ENCODE measurements at places on chromosomes 1 and 21.

DNA sequence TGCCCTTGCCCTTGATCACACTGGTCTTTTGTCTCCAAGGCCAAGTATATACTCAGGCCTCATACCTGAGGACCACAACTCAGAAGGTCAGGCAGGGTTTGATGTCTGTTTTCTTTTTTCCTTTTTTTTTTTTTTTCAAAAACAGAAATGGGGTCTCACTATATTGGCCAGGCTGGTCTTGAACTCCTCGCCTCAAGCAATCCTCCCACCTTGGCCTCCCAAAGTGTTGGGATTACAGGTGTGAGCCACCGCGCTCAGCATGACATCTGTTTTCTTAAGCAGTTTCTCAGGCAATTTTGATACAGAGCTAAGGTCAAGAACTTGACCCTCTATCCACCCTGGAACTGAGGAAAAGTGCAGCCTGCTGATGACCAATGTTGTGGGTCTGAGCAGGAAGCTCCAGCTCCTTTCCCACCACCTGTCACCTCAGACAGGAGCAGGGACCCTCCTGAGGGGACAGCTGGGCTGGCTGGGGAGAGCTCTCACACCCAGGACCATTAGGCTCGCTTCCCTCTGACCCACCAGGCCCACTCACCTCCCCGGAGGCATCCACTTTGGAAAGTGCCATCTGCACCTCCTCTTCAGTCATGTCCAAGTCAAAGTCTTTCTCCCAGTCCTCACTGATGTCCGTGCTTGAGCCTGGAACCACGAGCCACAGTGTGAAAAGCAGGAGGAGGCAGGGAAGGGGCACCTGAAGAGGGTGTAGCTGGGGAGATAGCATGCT lies 5.7 kb downstream of the TSSK3 start:
- no peak for DNase-seq

GRCh38 chr1:8910331-8910730 lies 31.8 kb upstream of the ENO1 start:
- DNase-seq = no peak

DNA sequence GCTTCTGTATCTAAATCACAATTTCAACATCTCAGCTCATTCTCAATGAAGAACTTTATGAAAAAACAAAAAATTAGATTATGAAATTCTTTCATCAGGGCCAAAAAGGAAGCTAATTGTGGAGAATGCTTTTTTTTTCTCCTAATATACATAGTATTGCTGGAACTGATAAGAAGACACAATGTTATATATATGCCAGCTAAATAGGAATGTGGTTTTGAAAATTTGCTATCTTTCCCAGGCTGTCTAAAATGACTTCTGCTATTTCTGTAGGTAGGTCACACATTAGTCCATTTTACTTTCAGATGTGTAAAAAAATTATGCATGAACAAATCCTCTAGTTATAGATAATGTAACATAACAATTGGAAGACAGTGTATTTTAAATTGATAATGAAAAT lies 732.9 kb downstream of the RWDD3 start:
- no peak for DNase-seq

GRCh38 chr1:40630488-40631223 lies 34.8 kb downstream of the RIMS3 start:
- no peak for DNase-seq

DNA sequence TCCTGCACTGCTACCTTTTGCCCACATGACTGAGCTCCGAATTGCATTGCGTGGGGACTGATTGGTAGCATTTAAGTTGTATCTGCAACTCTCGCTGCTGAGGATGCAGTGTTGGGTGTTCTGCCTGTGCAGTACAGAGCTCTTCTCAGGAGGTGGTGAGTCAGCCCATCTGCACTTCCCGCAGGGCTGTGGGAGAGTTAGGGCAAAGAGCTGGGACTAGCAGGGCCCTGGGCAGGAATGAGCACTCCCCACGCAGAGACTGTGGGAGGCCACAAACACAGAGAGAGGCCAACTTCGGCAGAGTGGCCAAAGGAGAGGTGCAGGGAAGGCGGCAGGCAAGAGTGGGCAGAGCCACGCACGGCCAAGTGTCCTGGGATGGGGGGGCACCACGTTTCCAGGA lies 244.7 kb downstream of the SIPA1L2 start:
- DNase-seq = no peak

GRCh38 chr1:194618101-194618500 lies 1431.7 kb upstream of the B3GALT2 start:
- DNase-seq = no peak

DNA sequence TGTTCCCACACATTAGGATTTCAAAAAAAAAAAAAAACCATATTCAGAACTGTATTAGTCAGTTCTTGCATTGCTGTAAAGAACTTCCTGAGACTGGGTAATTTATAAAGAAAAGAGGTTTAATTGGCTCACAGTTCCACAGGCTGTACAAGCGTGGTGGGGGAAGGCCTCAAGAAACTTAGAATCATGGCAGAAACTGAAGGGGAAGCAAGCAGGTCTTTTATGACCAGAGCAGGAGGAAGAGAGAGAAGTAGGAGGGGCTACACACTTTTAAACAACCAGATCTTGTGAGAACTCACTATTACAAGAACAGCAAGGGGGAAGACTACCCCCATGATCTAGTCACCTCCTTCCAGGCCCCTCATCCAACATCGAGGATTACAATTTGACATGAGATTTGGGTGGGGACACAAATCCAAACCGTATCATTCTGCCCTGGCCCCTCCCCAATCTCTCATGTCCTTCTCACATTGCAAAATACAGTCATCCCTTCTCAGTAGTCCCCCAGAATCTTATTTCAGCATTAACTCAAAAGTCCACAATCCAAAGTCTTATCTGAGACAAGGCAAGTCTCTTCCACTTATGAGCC lies 51.8 kb downstream of the POU2F1 start:
- DNase-seq = no peak

DNA sequence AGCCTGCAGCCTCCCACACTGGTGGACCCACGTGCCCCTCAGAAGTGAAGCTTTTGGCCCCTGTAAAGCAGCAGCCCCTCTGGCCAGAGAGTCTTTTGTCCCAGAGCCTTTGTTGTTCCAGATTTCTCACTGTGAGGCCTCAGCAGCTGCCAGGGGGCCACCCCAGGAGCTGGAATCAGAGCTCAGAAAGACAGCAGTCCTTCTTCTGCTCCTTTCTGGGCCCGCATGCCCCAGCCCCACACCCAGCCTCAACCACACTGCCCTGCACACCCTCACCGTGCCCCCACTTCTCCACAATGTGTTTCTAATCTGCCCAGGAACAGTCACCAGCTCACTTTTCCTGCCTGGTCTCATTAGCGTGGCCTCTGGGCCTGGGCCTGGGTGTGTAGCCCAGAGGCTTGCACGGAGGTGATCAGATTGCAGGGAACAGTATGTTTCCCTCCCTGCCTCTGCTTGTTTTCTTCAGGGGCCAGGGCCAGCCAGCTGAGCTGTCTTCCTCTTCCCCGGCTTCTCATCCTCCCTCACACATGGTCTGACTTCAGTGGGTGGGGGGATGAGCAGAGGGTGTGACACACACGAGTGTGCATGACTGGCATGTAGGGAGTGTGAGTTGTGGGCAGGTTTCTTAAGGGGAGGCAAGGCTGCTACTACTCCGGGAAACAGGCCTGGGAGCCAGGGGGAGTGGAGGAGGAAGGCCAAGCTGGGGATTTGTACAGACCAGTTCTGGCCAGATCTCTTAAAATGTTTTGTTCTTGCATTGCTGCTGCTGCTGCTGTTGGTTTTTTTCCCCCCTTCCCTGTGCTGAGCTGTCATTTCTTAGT lies 82.5 kb upstream of the ZNF648 start:
- peak; percentile 69 for DNase-seq

- DNase-seq = no peak
Measured at GRCh38 chr1:165387961-165388360, 31.4 kb upstream of the LMX1A start.

- DNase-seq = no peak
Measured at GRCh38 chr1:157110686-157111085, 11.1 kb upstream of the ETV3L start.

DNA sequence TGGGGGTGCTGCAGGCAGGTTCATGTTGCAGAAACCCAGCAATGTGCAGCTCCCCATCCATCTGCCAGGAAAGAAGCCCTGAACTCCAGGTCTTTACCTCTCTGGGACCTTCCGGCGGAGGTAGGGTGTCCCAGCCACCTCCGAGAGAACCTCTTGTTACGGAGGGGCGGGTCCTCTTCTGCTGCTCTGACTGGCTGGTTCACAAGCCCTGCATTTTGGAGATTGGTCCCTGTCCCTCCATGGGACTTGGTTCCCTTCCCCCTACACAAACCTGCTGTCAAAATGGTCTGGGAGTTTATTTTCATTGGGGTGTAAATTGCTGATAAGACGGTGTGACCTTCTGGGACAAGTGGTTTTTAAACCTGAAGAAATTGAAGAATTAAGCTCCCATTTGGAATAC lies 8.0 kb upstream of the CELSR2 start:
- DNase-seq = no peak

DNA sequence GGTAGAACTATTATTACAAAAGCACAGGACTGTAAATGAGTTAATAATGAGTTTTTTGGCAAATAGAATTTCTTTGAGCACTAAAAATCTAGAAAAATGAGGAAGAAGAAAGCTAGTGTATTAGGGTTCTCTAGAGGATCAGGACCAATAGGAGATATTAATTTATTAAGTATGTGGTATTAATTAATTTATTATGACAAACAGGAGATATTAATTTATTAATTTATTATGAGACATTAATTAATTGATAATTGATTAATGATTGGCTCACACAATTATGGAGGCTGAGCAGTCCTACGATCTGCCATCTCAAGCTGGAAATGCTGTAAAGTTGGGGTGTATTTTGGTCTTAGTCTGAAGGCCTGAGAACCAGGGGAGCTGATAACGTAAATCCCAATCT lies 31.2 kb downstream of the PLA2G4A start:
- no peak for DNase-seq

DNA sequence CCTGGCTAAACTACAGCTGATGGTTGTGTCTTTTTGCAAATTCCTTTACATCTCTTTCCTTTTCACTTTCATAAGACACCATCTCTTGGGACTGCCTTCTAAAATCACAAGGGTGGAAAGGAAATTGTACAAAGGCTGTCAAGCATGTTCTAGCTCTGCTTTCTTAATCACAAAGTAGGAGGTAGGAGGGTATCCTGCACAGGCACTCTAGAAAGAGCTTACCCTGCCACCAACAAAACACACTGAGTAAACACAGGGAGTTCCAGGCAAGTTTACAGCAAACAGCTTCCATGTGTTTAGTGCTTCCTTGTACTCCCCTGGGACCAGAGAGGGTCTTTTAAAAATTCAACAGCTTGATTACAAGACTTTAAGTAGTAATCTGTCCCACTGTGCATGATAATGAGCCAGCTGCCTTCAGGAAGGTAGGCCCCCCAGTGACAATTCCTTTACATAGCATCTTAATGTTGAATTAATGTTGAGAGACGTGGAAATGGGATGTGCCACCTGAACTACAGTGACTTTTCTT lies 2.4 kb downstream of the PLPP3 start:
- DNase-seq = no peak

DNA sequence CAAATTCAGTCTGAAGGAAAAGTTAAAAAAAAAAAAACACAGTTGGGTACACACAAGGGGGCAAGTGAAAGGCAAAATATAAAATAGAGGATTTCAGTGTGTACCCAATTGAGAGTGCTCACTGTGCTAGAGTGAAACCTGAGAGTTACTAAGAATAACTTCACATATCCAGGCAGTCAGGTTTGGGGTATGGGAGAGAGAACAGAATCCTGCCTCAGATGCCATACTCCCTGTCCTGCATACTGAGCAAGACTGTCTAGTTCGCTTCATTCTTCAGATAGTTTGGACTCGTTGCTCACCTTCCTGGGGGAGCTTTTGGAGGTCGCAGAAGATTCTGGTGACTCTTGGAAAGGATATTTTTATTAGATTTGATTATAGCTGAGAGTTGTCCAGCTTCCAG lies 20.4 kb downstream of the CEP85 start:
- DNase-seq = no peak

DNA sequence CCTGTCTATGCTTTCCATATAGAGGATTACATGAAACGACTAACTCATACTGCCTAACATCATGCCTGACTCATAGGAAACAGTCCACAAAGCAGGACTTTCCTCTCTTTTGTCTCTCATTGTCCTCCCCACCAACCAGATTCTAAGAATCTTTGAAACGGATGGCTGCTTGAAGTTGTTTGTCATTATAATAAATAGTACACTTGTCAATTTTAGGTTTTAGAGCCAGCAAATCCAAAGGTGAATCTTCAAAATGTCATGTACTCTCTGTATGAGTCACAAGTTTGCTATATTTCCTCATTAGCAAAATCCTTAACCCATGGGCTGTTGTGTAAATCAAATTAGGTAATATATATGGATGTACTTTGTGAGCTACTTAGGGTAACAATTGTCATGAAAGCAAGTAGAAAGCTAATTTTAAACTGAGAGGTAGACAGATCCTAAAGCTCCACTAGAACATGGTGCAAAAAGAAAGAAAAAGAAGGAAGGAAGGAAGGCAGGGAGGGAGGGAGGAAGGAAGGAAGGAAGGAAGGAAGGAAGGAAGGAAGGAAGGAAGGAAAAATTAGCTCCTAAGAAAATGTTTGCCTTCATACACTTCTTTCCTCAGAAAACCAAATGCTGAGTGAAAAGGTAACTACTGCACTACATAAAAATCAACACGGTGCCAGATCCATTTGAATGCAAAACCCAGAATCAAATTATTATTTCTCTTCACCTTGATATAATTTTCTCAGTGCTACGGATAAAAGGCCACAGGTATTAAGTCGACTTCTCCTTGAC lies 129.5 kb upstream of the PRMT6 start:
- DNase-seq = peak; percentile 29

DNA sequence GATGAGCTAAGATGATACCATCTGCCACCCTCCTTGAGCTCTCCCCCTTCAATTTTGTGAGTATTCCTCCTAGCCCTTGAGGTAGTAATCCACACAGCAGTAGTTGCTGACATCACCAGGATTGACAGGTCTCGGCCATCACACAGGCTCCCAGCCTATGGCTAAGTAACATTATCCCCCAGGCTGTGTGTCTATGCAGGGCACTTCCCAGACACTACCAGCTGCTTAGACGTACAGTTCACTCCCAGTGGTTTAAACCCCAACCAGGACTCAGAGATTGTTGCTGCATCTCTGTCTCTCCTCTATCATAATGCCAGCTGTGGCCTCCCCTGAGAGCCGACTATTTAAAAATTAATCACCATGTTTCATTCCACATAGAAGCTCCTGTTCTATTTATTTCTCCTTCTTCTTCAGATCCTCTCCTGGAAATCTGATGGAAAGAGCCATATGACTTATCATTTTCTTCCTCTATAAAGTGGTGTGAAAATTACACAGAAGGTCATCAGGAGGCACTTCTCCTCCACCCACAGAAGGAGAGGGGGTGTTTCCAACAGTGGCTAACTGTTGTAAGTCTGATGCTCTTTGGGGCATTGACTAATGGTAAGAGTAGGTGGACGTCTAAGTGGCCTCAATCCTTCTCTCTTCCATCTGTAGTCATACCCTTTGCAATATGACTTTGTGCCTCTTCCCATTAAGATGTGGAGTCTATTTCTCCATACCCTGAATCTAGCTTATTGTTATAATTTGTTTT lies 396.3 kb downstream of the SETD4 start:
- no peak for DNase-seq

Measured in epithelial cell of prostate (primary cell).